NCI-H1048 (cell line): ENCODE measurements at places on chromosomes 5 and 9.

GRCh38 chr9:77751341-77752091, 103.4 kb upstream of the GNA14 start:
- DNase-seq: no peak

GRCh38 chr9:110260911-110261310, 4.6 kb upstream of the TXN start:
- DNase-seq: no peak

DNA sequence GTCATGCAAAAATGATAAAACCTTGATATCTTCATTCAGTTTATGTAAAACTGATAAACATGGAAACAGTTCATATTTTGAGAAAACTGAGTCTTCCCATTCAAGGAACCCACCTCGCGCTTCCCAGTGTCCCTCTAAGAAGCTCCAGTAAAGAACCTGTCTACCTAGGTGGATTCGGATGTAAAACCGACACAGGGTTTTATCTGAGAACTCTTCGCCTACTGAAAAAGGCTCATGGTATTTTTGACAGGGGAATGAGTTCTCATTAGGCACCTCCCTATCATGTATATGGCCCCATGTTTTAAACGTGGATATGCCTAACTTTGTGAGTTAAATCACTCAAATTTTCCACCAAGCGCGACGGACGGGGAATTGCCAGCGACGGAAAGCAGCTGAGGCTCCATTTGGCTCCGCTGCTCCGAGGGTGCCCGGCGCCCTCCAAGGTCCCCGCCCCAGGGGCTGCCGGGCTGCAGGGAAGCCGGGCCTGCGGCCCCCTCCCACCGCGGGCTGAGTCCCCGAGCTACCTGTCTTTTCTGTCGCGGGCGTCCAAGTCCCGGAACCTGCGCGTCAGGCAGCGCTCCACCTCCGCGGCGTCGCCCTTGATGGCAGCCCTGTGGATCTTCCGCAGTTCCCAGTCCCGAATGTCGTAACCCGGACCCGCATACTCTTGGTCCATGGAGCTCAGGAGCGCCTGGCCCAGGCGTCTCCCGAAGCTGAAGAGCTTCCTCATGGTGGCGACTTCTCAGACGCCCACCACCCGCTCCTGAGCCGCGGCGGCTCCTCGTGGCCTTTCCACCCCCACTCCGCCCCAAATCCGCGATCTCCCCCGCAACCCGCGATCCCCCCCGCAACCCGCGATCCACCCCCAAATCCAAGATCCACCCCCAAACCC, 594 bp downstream of the ANKRD18A start:
- DNase-seq: no peak

- no peak for DNase-seq
Observed at GRCh38 chr5:2876183-2876582, 124.7 kb upstream of the IRX2 start.

DNA sequence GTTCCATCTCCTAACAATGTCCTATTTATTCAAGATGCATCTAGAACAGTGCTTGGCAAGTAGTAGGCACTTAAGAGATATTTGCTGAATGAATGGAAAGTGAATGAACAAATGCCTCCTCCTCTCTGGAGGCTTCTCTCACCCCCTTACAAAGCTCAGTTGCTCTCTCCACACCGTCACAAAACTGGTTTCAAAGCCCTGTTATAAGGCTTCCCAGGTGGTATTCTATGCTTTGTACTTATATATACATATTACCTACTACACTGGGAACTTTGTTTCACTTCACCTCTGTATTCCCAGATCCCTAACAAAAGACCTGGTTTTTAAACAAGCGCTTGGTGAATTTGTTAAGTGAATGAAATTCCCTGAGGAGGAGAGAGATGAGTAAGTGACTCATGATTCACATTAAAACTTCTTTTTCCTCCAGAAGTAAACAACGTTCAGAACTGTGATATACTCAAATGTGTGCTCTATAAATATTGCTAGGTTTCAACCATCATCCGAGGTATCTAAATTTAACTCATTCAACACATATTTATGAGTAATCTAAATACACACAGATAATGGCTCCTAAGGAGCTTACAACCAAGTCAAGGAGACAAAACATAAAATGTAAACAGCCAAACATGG, 36.0 kb downstream of the DENND1A start:
- no peak for DNase-seq

DNA sequence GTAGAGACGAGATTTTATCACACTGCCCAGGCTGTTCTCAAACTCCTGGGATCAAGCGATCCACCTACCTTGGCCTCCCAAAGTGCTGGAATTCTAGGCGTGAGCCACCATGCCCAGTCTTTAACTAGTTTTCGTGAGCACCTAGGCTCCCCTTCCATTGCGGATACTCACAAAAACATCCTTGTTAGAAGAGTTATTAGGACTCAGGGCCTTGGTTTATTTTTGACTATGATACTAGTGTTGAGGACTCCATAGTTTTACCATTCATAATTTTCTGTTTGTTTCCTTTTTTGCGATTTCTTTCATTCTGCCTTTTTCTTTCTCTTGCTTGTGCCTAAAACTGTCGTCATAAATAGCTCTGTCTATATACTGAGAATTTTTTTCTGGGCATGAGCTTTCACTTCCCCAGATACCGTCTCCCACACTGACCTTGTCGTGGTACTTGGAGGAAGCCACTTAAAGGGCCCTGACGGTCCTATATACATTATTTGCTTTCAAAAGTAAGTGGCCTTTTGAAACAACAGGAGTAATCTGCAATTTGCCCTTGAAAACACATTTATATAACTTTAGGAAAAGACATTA, 5.2 kb downstream of the F2R start:
- DNase-seq: no peak

DNA sequence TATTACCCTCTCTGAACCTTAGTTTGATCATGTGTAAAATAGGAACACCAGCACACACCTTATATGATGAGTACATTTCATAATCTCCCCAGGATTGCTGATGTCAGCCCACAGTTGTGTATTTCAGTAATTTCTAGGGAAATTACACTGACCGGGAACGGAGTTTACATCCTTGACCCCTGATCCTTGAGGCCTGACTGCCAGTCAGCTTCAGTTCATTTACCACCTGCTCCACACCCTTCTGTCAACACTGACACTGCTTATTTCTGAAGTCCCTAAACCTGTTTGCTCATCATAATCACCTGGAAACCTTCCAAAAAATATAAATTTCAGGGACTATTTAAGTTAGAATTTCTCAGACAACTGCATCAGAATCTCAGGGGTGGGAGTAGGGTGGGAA, 55.3 kb downstream of the ZNF622 start:
- DNase-seq: no peak
